ENCODE measurements at places on chromosomes 3 and 15.

DNA sequence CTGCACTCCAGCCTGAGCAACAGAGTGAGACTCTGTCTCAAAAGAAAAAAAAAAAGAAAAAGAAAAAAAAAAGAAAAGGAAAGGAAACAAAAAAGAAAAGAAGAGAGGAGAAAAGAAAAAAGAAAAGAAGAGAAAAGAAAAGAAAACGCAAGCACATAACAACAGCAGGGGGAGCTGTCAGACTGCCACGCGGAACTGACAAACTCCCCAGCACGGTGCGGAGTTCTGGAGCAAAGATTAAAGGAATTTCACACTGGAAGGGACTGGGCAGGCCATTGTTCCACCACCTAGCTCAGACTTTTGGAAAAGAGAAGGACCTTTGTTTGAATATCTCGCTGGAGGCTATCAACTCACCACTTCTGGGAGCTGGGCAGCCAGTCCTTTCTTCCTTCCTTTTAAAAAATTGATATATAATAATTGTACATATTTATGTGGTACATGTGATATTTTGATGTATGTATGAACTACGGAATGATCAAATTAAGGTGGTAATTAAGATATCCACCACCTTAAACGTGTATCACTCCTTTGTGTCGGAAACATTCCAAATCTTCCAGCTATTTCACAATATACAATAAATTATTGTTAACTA is 40.5 kb downstream of the DPPA2 start:
- DNase-seq = no peak

- no peak for DNase-seq
Observed at GRCh38 chr3:16069149-16069922, 105.1 kb upstream of the GALNT15 start.

- no peak for DNase-seq
Observed at GRCh38 chr3:195079636-195080035, 191.3 kb downstream of the XXYLT1 start.

DNA sequence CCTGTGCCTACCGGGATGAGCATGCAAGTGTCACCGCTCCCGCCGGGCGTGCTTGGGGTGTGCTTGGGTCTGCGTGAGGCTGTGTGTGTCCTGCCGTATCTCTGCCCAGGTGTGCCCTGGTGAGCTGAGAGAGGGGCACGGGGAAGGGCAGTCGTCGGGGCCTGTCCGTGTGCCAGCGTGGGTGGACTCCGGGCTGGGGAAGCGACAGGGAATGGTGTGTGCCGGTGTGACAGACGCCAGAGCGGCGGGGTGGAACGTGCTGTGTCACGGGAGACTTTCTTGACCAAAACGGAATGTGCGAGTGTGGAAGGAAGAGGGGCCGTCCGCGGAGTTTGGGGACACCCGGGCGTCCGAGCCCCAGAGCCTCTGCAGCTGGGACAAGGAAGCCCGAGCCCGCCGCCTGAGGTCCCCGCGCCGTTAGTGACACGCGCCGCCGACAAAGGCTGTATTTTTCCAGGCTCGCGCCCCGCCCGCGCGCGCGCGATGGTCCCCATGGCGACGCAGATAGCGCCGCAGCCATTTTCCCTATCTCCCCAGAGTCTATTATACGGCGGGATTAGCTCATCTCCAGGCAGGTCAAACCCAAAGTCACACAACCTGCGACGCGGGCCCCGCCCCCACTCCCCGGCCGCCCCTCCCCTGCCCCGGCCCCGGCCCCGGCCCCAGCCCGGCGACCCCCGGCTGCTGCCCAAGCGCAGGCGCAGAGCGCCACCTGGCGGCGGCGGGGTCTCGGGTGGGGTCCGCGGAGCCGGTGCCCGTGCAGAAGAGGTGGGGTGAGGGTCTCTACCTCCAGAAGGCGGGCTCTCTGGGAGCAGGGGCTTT is 4.5 kb upstream of the GATA2 start:
- no peak for DNase-seq

GRCh38 chr15:39312984-39313383 is 267.9 kb upstream of the THBS1 start:
- no peak for DNase-seq

- DNase-seq = no peak
Observed at GRCh38 chr3:116871905-116872304, 162.3 kb downstream of the TUSC7 start.

DNA sequence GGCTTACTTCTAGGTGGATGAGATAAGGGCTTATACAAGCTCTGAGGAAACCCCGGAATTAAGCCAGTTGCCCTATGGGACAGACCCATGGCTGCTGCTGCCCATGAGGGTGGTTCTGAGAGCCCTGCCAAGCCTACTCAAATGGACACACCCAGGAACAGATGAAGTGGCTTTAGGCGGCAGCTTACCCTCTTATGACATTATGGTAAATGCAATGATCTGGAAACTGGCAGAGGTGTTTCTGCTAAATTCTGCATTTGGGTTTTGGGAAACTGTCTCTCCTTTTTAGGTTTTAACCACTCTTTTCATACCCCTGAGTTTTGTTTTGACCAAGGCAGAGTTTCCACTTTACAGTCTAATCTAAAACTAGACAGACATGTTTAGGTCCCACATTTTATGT is 9.0 kb upstream of the ZBED2 start:
- DNase-seq = no peak

DNA sequence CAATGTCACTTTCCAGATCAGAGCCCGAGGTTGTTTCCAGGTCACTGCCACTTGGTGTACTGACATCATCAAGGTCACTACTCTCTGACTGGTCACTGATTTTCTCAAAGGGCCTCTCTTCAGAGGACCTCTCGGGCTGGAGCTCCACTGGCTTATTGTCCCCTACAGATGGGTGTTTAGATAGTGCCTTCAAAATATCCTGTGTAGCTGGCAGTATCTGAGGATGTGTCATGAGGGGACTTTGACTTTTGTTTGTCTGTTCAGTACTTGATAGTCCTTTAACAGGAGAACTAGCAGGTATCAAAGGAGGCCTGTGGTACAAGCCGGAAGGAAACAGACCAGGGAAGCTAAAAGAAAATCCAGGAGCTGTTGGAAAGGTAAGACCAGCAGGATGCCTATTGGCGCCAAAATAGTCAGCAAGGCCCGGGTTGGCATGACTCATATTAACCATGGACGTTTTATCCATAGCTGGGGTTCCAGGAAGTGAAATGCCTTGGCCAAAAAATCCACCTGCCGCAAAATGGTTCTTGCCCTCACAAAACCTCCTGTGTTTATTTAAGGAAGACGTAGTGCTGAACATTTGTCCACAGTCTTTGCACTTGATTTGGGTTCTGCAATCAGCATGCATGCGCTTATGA is 547.3 kb downstream of the MECOM start:
- DNase-seq = no peak

- no peak for DNase-seq
Observed at GRCh38 chr3:150059241-150059640, 88.5 kb upstream of the PFN2 start.

DNA sequence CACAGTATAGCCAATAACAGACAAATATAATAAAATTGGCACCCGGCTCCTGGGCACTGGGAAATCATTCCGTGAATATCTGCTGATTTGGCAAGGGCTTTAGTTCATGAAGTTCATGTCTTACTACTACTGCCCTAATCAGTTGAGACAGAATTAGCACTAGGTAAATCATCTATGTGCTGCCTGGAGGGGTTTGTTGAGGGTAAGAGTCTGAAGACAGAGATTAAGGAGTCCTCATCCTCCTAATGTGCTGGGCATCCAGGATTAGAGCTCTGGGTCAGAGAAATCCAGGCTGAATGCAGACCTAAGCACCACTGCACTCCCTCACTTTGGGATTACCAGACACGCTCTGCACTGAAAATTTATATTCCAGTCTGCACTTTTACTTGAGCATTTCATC is 2.0 kb downstream of the SAMD7 start:
- DNase-seq = no peak

GRCh38 chr3:73245459-73245858 is 184.0 kb downstream of the EBLN2 start:
- no peak for DNase-seq

DNA sequence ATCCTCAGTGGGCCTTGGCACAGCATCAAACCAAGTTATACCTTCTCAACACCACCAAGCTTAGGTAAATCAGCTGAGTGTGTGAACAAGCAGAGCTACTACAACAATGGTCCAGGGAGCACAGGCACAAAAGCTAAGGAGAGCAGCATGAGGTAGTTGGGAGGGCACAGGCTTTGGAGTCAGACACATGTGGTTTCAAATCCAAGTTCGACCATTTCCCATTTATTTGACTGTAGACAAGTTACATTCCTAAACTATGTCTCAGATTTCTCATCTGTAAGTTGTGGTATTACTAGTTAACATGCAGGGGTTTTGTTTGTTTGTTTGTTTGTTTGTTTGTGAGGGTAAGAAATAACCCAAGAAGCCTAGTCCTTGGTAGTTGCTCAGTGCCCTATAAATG is 46.9 kb downstream of the MLH1 start:
- no peak for DNase-seq

- DNase-seq = no peak
Observed at GRCh38 chr3:3998140-3998922, 199.1 kb downstream of the LRRN1 start.

DNA sequence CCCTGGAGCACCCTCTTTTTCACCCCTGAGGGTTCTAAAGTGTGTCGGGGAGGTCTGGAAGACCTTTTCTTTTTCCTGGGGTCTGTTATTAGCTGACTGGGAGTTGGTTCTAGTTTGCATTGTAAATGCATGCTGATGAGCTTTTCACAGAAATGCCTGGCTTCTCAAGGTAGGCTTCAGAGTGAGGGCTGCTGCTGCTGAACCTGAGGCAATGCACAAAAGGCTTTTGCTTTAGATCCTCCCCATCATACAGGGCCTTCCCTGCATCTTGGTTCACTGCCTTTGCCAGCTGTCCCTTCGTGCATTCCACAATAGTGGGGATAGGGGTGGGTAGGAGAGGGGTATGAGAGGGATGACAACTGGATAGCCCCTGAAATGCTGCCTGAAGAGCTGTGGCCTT is 46.6 kb downstream of the FAH start:
- DNase-seq = no peak

Data from cerebellar nuclear complex (tissue), 1 donor.